ENCODE measurements at places on chromosomes 3 and 15.

- DNase-seq = no peak
Measured at GRCh38 chr15:92968926-92969651, 69.0 kb downstream of the CHD2 start.

DNA sequence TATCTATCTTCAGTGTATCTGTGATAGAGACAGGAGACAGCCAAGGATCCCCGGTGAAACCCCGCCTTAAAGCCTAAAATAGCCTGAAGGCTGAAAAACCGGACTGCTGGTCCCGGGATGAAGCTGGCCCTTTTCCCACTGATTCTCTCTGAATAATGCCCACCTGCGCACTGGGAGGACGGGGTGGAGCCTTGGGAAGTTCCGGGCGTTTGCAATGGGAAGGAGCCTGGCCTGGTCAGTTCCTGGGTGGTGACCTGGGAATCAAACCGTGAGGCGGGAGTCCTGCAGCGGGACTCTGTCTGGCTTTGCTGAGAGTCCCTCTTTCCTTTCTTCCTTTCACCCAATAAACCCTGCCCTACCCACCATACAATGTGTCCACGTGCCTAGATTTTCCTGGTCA lies 157.9 kb downstream of the C3orf38 start:
- DNase-seq = no peak

DNA sequence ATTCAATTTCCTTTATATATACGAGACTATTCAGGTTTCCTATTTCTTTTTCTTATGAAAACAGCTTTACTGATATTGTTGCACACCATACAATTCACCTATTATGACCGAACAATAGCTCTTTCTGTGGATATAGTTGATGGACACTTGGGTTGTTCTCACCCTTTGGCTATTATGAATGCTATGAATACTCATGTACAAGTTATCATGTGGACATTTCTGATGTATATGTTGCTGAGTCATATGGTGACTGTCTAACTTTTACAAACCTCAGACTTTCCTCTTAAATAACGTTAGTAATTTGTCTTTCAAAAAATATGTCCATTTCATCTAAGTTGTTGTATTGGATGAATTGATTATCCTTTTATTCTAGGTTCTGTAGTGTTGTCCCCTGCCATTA lies 15.7 kb upstream of the USF3 start:
- no peak for DNase-seq

- DNase-seq = no peak
Measured at GRCh38 chr15:54675241-54675640, 521.5 kb downstream of the RSL24D1 start.

DNA sequence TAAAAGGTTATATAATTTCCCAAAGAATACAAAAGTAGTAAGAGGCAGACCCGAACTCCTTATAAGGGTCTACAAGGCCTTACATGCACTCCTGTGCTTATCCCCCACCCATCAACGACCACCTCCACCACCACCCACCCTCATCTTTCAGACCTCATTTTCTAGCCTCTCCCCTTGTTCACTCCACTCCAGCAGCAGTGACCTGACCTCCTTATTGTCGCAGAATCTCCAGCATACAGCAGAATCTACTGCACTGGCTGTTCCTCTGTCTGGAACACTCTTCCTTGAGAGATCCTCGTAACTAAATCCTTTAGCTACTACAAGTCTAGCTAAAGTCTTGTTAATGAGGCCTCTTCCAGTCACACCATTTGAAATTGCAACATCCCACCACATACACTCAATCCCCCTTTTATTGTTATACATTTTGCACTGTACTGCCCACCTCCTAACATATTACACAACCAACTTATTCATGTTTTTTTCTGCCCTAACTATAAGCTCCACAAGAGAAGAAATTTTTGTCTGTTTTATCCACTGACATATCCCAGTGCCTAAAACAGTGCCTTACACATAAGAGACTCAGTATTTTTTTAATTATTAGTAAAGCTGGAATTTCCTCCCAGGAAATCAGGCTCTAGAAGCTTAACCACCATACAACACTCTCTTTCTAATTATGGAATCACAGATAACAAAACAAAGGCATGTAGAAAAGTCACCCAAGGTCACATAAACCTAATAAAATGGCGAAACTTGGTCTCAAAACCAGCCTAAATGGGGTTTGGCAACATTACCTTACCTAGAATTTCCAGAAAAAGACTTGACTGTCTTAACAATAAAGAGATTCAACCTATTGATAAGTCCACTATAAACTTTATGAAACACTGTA lies 40.2 kb downstream of the ZNF148 start:
- no peak for DNase-seq

DNA sequence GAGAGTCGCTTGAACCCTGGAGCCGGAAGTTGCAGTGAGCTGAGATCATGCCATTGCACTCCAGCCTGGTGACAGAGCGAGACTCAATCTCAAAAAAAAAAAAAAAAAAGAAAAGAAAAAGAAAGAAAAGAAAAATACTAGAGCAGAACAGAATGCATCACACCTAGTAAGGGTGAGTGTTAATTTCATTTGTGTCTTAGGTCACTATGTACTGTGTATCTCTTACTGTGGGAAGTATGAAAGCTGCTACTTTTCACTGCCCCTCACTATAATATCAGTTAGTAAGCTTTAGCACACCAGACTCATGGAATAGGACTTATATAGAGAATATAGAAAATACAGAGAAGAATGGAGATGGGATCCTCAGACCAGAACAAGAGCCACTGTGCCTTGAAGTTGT lies 45.9 kb upstream of the RASA2 start:
- no peak for DNase-seq

DNA sequence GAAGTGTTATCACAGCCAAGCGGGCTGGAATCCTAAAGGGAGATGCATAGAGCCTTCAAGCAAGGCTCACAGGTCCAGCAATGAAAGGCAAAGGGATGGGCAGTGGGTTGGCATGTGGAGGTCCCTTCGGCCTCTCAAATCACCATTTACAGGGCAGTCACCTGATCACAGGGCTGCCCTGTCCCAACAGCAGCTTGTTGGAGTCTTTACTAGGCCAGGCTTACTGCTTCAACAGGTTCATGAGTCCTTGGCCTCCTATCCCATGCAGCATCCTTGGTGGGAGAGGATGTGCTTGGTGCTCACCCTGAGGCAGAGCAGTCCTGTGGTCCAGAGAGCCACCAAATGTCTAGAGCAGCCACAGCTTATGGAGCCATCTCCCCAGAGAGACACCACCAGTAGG lies 24.2 kb upstream of the SKOR1 start:
- DNase-seq = no peak

DNA sequence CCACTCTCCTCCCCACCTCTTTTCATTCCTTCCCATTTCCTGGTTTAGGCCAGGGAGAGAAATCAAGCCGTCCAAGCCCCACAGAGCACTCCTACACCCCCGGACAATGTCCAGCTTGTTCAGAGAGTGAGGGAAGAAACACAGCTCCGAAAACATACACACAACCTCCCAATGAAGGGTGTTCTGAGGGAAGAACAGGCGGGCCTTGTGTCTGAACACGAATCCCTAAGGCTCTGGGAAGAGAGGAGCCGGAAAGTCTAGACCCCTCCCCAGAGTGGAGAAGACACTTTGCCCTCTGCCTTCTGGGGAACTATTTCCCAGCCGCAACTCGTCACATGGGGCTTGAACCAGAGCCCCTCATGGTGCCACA lies 30.5 kb downstream of the ACAN start:
- no peak for DNase-seq

GRCh38 chr15:92524874-92525565 lies 130.6 kb downstream of the FAM174B start:
- no peak for DNase-seq

- DNase-seq = no peak
Measured at GRCh38 chr3:162217647-162218046, 721.0 kb downstream of the OTOL1 start.

DNA sequence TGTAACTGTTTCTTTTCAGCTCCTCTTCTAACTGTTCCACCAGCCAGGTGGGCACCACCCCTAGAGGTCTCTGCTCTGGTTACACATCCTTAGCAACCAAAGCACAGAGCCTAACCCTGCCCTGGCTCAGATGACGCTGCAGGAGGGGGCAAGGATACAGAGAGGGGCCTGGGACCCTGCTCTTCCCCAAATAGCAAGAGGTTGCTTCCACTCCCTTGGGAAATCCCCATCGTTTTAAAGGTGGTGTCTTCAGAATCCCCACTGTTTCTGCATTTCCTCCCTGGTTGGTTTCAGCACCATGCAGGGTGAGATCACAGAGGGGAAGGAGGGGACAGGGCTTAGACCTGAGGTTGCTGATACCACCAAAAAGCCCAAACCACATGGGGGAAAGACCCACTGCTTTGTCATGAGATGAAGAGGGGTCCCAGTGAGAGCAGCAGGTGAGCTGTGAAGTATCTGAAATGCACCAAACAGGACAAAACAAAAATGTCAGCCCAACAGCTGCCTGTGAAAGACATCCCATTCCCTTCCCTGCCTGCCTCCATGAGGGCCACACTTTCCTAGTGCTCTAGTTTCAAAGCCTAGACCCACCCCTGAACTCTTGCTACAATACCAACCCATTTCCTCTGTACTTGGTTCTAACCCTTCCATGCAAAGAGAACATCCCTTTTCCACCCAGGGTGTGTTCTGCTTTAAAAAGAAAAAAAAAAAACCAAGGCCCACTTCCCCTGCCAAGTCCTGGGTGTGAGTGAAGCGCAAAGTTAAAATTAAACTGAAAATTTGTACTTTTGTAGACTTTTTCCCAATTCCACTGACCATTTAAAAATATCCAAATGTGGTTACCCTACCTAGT lies 29.0 kb downstream of the ANP32A start:
- no peak for DNase-seq

DNA sequence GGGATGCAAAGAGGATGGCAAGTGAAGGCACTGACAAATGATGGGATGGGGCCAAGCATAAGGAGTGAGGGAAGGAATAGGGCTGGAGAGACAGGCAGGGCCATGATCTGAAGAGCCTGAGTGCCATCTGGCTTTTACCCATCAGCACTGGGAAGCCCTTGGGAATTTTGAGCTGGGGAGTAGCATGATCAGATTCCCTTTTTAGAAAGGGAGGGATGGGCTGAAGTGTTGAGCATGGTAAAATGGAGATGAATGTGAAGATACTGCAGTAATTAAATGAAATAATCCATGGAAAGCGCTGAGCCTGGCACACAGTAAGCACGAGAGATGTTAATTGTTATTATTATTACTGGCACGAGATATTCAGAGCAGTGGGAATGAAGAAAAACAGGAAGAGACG lies 9.9 kb downstream of the RBP1 start:
- no peak for DNase-seq

DNA sequence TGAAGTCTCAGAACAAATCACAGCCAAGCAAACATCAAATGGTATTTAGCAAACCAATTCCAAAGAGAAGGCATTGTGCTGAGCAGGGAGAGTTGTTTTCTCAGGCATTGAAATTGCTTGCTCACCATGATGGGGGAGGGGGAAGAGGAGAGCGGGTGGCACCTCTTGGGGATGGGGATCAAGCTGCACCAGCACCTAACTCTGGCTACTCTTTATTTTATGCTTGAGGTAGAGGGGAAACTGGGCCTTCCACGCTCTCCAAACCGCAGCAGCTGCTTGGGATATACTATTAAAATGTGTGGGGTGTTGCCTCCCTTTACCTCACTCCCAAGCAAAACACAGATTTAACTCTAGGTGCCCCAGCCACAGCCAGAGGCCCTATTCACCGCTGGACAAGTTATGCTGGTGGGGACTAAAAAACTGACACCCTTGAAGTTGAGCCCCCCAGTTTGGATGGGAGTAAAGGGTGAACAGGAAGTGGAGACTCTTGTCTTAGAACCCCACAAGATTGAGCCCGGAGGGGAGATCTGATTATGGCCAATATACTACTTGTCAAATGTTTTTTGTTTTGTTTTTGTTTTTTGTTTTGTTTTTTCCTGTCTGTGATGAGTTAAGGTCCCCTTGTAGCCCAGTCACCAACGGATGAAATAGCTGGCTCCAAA lies 5.0 kb upstream of the FOXB1 start:
- no peak for DNase-seq

DNA sequence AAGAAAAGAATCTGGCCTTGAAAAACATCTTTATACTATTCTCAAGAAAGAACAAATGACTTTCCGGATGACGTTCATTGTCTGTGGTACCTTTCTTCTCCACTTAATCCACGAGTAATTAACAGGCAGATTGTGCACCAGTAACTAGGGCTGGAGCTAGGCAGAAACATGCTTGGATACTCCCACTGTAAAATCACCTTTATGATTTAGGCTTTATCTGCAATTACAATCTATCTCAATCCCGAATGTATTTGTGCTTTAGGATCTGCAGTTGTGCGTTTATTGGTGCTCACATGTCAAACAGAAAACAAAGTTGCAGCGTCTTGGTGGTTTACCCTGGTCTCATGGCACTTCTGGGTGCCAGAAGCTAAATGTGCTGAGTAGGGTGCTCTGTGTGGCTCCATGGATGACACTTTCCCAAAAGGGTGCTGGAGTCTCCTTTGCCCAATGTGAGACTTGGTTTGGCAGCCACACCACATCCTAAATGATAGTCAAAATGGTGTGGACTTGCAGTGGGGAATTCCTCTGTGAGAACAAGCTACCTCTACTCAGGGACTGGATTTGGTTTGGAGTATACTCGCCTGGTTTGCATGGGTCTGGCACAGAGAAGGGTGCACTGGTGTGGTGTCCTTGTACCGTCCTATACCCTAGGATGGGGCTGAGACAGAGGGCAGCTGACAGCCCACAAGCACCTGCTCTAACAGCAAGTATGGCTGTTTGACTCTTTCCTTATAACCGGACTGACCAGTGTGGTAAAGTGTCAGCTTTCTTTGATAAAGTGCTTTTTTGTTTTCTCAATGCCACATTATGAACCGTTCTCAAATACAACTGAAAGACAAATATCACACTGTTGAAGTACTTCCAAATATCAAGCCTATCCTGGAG lies 7.7 kb downstream of the SERP1 start:
- no peak for DNase-seq

GRCh38 chr3:31421314-31422048 lies 111.2 kb upstream of the STT3B start:
- no peak for DNase-seq

DNA sequence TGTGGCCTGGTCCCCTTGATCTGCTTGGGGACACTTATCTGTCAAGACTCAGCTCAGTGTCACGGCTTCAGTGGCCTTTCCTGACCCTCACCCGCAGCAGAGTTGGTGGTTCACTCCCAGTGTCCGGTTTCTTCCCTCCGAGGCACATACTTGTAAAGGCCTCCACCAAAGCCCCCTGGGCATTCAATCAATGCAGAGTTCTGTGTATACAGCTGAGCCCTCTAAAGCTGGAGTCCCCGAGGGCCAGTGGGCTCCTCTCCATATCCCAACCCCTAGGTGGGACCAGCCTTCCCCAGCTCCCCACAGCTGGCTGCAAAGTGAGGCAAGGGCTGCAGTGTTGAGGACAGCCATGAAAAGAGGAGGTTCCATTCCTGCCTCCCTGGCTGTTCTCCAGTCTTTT lies 70.9 kb upstream of the RGMA start:
- no peak for DNase-seq

GRCh38 chr3:122493296-122493695 lies 21.4 kb downstream of the KPNA1 start:
- no peak for DNase-seq

Data from hypothalamus (tissue), 51 donors.